AG08395 (cell line): ENCODE measurements at places on chromosomes 5 and 9.
A peak's percentile ranks its signal among the peaks of the same experiment; 100 is the strongest.

DNA sequence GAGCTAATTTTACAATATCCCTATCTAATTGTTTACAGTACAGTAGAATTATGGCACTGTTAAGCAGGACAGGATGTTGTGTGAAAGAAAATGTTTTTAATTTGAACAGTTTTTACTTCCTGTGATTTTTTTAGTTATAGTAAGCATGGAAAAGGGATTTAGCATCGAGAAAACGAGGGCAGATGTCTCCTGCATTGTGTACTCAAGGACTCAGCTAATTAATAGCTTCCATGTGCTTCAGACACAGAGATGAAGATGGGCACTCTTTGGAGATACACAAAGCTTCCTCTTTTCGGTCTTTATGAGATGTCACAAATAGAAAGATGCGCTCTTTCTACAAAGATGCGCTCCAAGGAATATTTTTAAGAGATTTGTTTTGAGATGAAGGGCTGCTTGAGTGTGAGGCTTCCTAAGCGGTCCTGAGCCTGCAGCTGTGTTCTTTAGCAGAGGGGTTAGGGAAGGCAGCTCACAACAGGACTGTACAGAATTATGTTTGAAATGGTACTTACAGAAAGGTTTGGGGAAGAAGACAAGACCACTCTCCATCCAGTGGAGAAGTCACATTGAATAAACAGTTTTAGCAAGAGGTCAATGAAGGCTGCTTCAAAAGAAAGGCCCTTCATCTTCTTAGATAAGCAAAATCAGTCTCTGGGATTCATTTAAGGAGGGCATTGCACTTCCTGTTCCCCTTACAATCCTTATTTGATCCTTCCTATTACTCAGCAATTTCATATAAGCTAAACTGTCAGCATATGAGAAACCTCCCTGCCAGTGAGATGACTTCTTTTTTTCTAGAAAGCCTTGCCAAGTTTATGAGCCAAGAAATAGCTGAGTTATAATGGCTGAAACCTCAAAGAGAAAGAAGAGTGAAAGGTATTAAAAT, 311.5 kb downstream of the EFNA5 start:
- peak; percentile 19 for DNase-seq

DNA sequence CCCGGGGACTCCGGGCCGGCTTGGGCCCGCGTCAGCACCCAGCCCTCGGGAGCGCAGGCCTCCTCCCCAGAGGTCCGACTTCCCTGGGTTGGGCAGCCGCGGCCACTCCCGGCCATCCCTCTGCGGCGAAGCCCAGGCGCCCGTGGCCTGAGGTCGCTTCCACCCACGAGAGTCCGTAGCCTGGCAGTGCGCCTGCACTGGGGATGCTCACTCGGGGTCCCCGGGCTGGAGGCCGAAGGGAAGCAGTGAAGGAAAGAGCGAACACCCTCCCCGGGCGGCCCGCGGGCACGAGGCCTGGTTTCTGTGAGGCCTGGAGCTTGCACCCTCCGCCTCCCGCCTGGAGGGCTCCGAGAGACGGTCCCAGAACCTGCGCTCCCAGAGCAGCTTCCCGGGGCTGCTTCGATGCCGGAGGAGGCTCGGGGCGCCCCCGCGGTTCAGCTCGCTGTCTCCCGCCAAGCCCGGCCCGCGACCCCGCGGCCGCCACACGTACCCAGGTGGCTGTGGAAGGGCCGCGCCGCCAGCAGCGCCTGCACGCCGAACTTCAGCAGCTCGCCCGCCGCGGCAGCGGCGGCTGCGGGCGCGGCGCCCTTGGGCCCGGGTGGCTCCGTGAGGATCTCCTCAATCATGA, 607 bp downstream of the BARX1 start:
- DNase-seq = no peak

DNA sequence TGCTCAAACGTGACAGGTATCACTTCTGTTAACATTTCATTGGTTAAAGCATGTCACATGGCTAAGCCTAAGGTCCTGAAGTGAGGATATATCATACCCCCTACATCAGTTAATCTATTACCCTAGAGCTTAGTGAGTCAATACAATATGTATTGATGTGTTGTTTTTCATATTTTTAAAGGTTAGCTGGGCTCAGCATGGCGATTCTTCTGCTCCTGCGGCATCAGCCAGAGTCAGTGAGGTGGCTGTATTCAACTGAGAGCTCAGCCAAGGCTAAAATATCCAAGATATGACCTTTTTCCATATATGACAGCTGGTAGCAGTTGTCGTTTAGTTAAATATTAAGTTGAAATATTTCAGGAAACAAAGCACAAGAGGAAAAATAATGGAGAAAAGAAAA, 38.5 kb upstream of the MPDZ start:
- no peak for DNase-seq

GRCh38 chr5:81878333-81878732, 93.5 kb upstream of the ATG10 start:
- no peak for DNase-seq

GRCh38 chr9:101460965-101461364, 25.4 kb upstream of the ALDOB start:
- no peak for DNase-seq

DNA sequence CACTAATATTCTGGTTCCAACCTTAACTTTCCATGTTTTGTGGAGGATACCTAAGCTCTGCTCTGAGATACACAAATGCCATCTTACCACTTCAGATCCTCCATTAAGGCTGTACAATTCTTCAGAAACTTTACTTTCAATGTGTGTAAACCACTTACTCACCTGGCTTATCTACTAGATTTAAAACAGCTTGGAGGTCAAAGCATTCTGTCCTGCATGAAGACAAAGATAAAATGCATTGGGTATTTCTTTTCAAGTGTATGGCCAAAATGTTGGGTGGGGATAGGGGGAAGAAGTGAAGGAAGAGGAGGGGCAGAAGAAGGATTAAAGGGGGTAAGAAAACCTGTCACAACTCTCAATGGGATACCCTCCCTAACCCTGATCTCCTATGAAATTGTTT, 939 bp downstream of the GOLGA1 start:
- no peak for DNase-seq

DNA sequence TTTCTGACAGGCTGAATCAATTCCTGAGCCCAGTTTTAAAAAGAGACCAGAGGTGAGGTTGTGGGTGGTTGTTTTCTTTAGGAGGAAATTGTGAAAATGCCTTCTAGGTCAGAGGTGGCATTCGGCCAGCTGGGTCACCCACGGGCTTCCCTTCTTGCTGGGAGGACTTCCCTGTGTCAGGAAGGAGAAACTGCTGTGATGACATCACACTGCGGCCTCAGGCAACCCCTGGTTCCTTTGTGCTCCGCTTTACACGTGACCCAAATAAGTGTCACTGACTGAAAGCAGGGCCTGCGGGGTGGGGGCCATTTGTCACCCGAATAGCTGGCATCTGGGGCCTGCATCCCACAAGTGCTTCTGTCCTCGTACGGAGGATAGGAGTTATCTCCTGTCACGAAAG, 39.7 kb downstream of the FABP6 start:
- peak; percentile 33 for DNase-seq
